Heart right ventricle (tissue), 16 donors: ENCODE measurements at places on chromosomes 13 and 19.

GRCh38 chr19:35177377-35178274 is 23.1 kb downstream of the FXYD5 start:
- DNase-seq = no peak

GRCh38 chr19:29491491-29491890 is 34.3 kb upstream of the VSTM2B start:
- DNase-seq = no peak

GRCh38 chr19:27765912-27766725 is 1446.8 kb downstream of the UQCRFS1 start:
- no peak for DNase-seq

DNA sequence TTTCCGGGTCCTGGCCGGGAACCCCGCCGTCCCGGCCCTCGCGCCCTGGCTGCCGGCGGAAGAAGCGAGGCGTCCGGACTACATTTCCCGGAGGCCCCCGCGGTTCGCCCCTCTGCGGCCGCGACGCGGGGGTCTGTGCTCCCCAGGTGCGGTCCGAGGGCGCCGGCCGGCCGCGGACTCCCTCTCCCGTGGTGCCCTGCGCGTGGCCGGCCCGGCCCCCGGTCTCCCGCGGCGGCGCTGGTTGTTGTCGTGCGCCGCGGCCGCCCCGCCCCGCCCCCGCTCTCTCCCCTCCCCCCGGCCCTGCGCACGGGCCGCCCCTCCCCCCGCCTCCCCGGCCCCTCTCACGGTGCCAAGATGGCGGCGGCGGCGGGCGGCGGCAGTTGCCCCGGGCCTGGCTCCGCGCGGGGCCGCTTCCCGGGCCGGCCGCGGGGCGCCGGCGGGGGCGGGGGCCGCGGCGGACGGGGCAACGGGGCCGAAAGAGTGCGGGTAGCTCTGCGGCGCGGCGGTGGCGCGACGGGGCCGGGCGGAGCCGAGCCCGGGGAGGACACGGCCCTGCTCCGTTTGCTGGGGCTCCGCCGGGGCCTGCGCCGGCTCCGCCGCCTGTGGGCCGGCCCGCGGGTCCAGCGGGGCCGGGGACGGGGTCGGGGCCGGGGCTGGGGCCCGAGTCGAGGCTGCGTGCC is at the start of gene KMT2B:
Gene KMT2B (plus strand): TSS at position 339 of the 680 bp plus-strand sequence. CDS start 16 bp downstream, at position 355.
- DNase-seq = no peak

DNA sequence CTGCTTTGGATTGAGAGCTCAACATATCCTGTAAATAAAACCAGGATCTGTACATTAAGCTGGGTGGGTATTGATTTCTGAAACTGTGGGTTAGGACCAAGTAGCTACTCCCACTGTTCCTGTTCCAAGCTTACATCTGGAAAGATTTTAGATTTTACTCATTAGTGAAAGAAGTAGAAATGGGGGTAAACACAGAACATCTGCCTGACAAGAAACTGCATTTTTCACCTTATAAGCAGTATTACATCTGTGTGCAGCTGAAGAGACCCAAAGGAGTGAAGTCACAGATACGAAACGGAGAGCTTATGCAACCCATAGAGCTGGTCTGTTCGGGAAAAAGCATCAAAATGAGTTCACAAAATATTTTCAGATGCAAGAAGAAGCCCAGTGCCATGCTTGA is 235.2 kb downstream of the SLITRK5 start:
- no peak for DNase-seq

GRCh38 chr13:52374873-52375411 is 31.0 kb downstream of the THSD1 start:
- DNase-seq = no peak

DNA sequence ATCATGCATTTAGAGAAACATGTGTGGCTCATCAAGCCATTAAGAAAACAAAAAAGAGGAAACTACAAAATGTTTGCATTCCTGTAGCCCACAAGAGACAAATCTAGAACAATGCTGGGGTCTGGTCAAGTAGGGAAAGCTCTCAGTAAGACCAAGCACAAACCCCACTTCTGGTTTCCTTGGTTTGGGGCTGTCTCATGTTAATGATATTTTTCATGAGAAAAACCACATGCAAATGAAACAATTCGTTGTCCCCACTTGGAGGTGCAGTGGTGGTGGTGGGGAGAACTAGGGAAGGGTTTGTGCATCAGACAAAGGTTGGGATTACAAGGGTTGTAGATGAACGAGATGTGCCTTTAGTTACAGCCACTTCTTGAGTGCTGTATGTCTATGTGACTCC is 7.0 kb upstream of the RB1 start:
- DNase-seq = no peak

GRCh38 chr19:50478901-50479715 is 2.5 kb upstream of the GARIN5A start:
- DNase-seq = no peak

GRCh38 chr19:784541-784940 is 12.7 kb upstream of the PTBP1 start:
- no peak for DNase-seq

DNA sequence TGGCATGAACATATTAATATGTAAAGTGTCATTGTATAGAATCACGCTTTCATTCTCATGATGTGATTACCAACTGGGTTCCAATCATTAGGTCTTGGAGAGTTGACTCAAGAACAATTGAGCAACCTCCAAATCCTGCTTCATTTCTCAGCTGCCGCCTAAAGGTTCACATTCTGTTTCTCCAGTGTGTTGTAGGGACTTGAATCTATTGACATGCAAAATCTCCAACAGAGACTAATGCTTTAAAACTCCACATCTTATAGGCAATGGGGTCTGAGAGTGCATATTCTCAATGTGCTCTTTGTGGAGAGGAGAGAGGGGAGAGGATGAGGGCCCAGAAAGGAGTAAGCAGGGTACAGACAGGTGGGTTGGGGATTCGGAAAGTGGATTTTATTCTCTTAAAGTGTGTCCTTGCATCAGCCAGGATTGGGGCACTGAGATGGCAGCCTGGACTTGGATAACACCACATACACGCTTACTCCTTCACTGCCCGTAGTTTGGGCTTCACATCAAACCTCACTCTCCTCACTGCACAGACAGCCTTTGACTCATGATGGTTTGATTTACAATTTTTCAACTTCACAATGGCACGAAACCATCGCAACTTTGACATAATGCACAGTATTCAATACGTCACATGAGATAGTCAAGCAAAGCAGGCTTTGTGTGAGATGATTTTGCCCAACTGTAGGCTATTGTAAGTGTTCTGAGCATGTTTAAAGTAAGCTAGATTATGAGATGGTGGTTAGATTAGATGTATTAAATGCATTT is 241.3 kb upstream of the IRS2 start:
- DNase-seq = no peak

DNA sequence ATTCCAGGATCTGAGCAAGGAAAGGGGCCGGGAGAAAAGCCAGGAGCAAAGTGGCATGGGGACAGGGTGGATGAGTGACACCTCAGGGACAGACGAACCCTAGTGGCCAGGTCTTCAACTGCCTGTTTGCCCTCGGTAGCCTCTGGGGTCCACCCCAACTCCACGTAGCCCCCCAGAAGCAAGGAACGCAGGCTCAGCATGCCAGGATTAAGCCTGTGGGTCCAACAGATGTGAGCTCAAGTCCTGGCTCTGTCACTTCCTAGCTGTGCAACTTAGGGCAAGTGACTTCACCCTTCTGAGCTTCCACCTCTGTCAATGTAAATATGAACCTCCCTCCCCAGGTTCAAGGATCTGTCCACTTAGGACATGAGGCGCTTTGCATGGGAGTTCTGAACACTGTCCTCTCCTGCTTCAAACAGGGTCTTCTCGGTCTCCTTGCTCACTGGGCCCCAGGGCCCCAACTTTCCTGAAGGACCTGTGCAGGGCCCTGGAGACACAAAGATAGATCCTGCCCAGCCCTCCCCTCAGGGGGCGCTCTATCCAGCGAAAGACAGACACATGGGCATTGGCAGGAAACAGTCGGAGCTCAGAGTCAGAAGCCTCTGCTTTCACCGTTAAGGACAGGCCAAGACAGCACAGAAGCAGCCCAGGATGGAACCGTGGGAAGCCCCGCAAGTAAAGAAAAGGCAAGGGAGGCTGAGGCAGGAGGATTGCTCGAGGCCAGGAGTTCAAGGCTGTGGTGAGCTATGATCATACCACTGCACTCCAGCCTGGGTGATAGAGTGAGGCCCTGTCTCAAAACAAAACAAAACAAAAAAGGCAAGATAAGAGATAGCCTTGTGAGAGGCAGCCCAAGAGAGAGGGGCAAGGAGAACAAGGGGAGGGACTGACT is 13.2 kb downstream of the SYDE1 start:
- no peak for DNase-seq

- no peak for DNase-seq
Observed at GRCh38 chr19:34838248-34838647, 65.2 kb upstream of the ZNF599 start.

DNA sequence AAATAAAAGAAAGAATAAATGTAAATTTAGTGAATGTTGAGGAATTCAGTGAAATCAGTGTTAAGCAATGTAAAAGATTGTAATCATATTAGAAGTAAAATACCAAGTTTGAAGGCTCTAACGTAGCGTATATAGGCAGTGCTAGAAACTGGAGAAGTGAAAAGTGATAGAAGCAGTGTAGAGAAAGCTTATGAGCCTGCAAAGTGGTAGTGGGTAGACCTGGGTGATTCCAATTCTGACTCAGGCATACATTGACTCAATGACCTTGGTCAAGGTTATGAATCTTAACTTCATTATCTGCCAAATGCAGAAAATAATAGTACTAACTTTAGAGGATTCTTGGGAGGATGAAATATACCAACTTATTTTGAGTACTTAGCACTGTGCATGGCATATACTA is 4.1 kb downstream of the SLC10A2 start:
- no peak for DNase-seq

DNA sequence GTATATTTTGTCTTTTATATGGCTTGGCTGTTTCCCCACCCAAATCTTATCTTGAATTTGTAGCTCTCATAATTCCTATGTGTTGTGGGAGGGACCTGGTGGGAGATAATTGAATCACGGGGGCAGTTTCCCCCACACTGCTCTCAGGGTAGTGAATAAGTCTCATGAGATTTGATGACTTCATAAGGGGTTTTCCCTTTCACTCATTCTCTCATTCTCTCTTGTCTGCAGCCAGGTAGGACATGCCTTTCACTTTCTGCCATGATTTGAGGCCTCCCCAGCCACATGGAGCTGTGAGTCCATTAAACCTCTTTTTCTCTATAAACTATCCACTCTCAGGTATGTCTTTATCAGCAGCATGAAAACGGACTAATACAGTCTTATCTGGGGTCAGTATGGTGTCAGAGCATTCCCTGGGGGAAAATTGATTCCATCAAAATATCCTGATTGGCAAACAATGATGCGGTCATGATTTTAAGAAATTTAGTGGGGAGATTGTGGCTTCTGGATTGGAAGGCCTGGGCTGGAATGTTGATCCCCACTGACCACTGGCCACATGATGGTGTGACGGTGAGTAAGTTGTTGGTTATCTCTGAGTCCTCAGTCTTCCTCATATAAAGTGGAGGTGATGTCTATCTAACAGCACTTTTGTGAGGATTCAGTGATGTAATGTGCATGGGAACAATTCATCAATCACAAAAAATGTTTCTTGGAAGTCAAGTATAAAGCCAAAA is 27.5 kb upstream of the ANKRD10 start:
- no peak for DNase-seq

GRCh38 chr19:28420811-28421550 is 792.0 kb downstream of the UQCRFS1 start:
- DNase-seq = no peak

- no peak for DNase-seq
Observed at GRCh38 chr13:48806522-48806921, 152.8 kb downstream of the CYSLTR2 start.

- no peak for DNase-seq
Observed at GRCh38 chr13:102947745-102948405, 102.0 kb downstream of the ERCC5 start.

DNA sequence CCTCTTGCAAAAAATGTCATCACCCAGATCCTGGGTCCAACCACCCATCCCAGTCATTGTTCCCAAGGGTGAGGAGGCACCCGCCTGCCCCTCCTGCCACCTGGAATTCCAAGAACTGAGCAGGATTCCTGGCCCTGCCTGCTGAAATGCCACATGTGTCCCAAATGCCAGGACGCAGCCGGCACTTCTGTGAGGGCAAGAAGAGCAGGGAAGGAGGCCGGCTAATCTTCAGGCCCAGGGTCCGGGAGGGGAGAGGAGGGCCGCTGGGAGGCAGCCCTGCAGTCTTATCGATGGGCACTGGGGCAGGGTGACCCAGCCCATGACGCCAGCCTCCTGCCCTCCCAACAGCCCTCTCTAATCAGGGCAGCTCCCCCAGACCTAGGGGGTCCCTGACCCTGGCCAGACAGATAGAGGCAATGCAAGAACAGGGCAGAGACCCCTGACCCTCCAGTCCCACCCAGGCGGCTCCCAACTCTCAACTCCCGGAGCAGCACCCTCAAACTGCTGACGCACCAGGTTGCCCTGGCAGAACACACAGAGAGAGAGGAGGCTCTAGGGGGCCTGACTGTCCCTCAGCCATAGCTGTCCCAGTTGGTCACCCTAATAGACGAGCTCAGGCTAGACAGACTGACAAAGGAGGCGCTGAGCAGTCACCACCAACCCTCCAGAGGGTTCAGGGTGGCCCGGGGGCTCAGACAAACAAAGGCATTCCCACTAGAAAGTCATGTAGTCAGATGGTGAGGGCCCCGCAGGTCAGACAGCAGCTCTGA is 1.5 kb downstream of the MFSD12 start:
- DNase-seq = no peak

DNA sequence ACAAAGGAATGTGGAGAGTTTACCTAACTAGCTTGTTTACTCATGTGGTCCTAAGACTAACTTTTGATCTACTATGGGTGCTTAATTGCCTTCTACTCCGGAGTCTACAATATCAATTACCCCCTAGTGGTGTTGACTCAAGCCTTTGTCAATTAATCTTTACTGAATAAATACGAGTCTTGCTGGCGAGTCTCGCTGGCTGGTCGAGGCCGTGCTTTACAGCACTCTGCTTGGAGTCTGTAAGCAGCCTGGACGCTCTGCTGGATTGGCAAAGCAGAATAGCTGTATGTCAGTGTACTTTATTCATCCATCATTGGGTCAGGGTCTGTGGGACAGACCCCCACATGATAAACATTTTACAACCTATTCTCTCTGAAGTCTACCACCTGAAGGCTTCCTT is 9.9 kb upstream of the SPART start:
- DNase-seq = no peak

GRCh38 chr13:101880581-101880980 is 428.1 kb downstream of the ITGBL1 start:
- no peak for DNase-seq

GRCh38 chr13:98350746-98351330 is 173.8 kb upstream of the RNF113B start:
- DNase-seq = no peak

DNA sequence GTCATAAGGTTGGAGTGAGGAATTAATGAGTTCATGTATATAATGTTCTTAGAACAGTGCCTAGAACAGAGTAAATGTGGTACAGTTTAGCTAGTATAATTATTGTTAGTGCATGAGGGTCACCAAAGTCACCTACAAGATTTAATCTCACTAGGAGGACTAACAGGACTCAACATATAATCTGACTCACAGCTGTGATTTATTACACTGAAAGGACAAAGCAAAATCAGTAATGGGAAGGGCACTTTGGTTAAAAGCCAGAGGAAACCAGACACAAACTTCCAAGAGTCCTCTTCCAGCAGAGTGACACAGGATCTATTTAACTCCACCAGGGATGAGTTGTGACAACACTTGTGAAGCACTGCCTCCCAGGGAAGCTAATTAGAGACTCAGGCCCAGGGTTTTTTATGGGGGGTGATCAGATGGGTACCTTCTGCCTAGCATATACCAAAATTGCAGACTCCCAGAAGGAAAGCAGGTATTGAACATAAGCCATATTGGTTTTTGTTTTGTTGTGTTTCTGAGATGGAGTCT is 341.2 kb upstream of the DACH1 start:
- DNase-seq = no peak

GRCh38 chr13:98504371-98504963 is 72.4 kb downstream of the STK24 start:
- DNase-seq = no peak
